Stimulated activated naive CD4-positive, alpha-beta T cell (primary cell): ENCODE measurements at places on chromosomes 2 and 18.
A peak's percentile ranks its signal among the peaks of the same experiment; 100 is the strongest.

DNA sequence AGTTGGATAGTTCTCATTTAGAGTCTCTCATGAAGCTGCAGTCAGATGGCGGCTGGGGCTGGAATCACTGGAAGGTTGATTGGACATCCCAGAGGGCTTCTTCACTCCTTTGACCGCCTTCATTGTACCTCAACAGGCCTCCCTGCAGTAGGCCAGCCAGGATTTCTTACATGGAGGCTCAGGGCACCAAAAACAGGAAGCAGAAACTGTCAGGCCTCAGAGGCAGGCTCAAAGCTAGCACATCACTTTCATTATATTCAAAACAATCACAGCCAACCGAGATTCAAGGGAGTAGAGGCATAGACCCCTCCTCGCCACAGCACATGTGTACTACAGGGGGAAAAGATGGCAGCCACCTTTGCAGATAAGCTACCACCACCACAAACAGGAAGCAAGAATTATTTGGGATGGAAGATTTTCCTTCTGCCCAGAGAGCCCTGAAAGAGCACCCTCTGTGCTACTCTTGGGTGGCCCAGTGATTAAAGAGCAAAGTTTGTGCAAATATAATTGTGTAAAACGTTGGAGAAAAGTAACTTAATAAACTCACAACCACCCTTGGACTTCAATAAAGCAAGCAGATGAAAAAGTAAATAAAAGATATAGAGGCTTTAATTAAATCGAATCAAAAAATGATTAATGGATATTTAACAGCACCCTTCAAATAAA lies 155.3 kb downstream of the GFPT1 start:
- DNase-seq: no peak

DNA sequence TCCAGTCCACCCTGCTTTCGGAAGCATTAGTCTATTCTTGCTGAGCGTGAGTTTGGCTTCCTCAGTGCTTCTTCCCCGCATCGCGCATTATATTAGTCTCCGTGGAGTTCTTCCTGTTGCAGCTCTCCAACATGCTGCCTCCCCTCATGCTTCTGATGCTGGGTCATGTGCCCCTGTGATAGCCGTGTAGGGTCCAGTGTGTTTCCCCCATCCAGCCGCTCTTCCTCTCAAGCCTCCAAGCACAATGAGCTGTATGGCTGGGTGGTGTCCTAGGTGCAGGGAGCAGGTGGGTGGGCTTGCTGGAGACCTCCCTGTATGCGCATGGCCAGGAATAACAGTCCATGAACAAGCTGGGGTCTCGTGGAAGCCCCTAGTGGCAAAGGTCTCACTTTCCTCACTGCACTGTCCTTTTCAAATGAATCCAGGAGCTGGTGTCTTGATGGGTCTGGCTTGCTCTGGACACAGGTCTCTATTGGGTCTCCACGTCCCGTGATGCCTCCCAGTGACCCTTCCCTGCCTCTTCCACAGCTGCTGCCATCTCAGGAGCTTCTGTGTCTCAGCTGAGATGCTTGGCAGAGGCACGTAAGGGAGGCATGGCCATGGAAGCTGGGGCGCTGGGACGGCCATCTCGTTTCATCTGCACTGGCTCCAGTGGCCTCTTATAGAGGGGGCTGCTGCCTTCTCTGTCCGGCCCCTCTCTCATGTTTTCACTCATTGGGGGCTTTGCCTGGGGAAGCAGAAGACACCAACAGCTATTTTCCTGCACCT lies 54.8 kb upstream of the HDAC4 start:
- no peak for DNase-seq

DNA sequence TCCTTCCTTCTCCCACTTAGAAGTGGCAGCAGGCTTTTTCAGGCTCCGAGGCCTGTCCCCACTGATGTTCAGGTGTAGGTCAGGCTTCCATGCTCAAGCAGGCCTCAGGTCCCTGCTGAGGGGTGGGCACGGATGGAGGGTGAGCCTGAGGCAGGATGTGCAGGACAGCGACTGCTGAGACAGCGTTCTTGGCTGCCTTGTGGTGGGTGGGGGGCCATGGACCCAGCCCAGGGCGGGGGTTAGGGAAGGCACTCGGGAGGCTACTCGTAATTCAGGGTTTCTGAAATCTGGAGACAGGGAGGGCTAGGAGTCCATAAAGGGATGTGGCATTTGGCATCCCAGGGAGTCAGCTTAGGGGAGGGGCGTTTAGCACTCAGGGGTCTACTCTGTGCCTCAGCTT lies 30.3 kb downstream of the COLEC11 start:
- DNase-seq: no peak

DNA sequence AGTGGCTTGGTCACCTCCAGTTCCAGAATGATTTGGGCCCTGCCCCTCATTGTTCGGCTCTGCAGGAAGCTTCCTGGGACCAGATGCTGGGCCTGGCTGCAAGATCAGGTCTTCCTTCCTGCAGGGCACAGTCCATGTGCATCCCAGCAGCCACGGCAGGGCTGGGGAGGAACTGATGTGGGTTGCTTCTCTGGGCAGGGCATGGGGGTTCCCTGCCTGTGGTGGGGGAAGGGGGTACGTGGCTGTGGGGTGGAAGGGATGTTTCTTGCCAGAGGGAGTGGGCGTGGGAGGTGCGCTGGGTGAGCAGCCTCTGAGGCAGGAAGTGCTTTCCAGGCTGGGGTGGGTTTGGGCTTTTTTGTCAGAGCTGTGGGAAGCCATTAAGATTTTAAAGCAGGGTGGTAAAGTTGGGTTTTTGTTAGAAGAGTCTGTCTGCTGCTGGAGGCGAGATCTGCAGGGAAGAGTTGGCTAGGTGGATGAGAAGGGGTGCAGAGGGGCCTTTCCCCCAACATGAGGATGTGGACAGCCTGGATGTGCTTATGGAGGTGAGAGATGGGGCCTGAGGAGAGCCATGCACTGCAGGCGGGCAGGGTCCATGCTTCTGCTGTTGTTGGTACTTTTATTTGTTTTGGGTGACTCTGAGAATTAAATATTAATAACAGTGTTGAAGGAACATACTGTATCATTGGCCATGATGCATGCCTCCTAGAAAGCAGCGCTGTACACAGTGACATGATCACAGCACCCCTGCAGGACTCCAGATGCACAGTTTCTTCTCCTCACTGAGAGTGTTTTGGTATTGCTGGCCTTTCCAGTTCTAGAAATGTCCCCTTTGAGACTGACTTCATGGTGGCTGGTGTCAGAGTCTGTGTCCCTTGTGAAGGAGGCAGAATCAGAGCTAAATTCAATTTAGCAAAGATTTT lies 45.3 kb downstream of the DGKD start:
- DNase-seq: peak; percentile 27

- no peak for DNase-seq
These were observed 89.8 kb downstream of the SH3RF3 start for GRCh38 chr2:109218792-109219126.

DNA sequence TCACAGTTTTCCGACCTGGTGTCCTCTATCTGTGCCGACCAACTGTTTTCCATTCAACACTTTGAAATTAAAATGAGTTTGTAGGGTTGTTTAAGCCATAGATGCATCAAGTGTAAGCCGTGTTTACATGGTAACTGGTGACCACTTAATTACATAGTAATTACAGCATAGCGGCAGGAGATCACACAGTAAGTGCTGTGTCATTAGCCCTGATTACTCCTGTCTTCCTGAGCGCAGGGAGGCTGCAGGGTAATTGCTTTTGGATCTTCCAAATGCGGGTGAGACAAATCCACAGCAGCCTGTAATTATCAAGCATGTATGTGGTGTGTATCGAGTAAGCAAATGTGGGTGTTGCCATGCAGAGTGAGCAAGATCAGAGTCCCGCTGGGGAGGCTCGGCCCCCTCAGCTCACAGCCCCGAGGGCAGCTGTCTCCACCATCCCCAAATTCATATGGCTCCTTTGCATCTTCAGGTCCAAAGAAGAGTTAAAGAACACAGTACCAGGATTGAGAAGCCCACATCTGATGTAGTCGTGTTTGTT lies 71.5 kb upstream of the HDAC4 start:
- no peak for DNase-seq

DNA sequence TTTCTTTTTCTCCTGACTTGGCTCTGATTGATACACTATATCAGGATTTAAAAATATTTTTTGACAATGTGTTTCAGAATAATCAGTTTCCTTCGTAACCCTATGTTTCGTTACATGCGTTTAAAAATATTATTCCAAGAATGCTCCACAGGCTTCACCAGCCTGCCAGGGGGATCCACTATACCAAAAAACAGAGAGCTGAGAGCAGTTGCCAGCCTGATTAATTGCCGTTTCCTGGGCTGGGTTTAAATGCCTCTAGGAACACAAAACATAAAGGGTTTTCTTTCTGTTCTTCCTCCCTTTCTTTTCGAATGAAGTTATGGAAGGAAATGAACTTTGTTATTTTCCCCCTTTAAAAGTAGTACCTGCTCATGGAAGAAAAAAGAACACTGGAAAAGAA lies 47.9 kb downstream of the LRRFIP1 start:
- no peak for DNase-seq

- DNase-seq: no peak
These were observed 803 bp upstream of the FIGN start for GRCh38 chr2:163736433-163737189.

DNA sequence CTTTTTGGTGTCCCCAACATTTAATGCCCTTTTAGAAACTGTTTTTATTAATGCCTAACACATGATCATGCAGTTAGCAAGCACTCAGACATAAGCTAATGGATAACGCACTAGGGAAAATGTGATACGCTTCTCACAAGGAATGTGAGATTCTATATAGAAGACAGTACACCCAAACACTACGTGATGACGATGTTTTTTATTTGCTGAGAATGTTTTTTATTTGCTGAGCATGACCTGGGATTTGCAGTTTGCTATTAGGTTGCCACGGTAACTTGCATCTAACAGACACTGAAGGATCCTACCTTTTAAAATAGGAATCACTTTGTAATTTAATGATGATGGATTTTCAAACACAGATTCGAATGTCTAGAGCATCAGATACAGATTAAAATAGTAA lies 4.9 kb downstream of the SMC6 start:
- DNase-seq: no peak

DNA sequence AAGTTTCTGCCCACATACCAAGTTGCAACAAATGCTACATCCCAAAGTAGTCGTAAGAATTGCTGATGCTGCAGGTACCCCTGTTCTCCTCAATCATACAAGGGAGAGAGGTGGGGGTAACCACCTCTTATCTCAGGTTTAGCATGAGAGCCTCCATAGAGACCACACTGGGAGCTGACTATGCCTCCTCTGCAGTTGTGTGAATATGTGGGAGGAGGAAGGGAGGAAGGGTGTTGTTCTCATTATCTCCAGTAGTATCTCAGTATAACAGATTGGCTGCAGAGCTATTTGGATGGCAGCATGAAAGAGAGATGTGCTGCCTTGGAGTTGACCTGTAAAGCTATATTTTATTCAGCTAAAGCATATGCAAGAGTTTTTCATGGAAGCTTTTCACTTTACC lies 690.7 kb downstream of the KCNJ3 start:
- no peak for DNase-seq

DNA sequence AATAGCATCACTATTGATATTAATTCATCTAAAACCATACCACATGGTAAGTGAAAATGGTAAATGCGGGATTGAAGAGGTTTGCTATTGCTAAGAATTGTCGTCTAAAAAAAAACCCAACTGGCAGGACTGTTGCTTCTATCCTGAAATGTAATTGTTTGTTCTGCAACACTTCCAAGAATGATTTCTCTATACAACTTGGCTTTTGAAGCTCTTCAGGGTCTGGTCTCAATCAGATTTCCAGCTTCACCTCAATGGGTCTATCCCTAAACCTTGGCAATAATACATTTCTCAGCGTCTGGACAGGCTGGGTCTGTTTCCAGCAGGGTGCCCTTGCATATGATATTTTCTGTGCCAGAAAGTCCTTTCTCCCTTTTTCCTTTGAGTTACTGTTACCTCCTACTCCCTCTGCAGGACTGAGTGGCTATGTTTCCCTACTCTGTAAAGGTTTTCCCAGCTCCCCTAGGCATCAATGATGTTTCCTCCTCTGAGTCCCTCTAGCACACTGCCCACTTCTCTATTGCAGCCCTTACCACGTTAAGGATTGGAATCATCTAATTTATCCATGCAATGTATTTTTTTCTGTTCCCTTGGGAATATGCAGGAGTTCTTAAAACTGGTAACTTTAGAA lies 118.2 kb upstream of the REV1 start:
- no peak for DNase-seq

DNA sequence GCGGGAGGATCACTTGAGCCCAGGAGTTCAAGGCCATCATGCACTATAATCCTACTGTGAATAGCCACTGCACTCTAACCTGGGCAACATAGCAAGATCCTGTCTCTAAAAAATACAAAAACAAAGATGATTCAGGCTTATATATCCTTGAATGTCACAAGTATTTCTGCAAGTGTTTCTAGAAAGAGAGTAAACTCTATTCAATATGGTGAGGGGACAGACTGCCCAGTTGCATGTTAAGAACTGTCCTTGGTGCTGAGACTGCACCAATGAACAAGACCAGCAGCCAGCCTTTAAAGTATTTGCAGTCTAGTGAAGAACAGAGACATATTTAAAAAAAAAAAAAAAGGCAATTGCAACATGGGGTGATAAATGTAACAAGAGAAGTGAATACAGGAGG lies 16.4 kb downstream of the MAP3K19 start:
- no peak for DNase-seq

- DNase-seq: no peak
These were observed 115.5 kb upstream of the SH3BP4 start for GRCh38 chr2:234836271-234836670.

- DNase-seq: no peak
These were observed 326.4 kb upstream of the SPHKAP start for GRCh38 chr2:228507870-228508269.

DNA sequence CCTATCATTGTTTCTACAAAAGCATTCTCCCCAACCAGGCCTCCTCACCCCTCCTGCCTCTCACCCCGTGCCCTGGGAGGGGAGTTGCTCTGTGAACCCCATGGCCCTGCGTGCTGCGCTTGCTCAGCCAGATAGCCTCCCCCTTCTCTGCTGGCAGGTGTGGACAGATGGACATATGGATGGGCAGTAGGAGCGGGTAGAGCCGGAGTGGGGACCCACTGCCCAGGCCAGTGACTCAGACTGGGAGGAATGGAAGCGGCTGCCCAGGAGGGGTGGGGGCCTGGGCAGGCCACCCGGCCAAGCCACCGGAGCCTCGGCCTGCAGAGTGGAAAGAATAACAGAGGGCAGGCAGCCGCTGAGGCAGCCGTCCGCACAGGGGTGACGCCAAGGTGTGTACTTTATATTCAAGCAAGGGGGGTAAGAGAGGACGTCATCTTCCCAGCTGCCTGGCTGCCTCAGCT lies 8.7 kb downstream of the CYP26B1 start:
- DNase-seq: no peak

DNA sequence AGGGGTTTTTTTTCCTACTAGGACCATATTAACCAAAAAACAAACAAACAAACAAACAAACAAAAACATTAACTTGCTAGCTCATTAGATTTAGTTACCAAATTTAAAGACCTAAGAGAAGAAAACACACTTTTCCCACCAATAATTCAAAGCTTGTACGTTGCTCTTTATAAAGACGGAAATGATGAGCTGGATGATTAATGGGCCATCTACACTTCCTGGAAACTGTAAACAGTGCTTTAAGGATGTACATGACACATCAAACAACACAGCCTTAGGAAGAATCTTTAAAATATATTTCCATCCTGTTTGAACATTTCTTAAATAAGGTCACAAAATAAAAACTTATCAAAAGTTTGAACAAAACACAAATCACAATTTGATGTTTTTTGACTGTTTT lies 982 bp downstream of the BMP10 start:
- no peak for DNase-seq

- DNase-seq: no peak
These were observed 821.8 kb downstream of the MBD2 start for GRCh38 chr18:53402670-53403069.

- DNase-seq: no peak
These were observed 312.3 kb upstream of the PKDCC start for GRCh38 chr2:41735476-41735875.
